ENCODE measurements at places on chromosomes 1 and 21.

DNA sequence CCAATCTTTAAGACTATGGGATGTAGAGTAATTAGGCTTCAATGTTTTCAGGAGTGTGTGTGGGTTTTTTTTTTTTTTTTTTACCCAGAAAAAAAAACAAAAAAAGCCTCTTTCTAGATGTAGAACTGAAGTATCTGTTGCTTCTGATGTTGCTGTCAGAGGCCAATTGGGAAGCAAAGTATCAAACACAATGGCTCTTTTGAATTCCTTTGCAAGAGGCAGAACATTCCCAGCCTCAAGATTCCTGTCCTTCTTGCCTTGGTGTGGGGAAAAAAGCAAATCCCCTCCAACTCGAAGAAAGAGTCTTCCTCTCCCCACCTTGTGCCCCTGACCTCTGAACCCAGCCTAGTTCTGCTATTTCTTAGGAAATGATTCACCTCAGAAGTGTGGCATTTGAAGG, 55.4 kb upstream of the LMO4 start:
- DNase-seq = no peak

DNA sequence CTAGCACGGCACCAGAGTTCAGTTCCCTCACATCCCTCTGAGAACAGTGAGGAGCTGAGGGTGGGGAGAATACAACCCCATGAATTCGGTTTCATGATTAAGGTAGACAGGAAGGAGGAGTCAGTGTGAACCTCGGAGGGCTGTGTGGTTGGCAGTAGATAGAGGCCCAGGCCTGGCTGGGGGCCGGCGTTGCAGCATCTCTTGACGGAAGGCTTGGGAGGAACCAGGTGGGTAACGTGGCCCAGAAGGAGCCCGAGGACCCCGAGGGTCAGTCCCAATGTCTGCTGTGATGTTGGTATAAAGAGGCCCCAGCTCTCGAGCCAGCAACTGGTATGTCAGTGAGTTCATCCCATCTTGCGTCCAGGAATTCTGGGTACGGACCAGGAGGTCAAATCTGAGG, 5.5 kb downstream of the PPOX start:
- no peak for DNase-seq

DNA sequence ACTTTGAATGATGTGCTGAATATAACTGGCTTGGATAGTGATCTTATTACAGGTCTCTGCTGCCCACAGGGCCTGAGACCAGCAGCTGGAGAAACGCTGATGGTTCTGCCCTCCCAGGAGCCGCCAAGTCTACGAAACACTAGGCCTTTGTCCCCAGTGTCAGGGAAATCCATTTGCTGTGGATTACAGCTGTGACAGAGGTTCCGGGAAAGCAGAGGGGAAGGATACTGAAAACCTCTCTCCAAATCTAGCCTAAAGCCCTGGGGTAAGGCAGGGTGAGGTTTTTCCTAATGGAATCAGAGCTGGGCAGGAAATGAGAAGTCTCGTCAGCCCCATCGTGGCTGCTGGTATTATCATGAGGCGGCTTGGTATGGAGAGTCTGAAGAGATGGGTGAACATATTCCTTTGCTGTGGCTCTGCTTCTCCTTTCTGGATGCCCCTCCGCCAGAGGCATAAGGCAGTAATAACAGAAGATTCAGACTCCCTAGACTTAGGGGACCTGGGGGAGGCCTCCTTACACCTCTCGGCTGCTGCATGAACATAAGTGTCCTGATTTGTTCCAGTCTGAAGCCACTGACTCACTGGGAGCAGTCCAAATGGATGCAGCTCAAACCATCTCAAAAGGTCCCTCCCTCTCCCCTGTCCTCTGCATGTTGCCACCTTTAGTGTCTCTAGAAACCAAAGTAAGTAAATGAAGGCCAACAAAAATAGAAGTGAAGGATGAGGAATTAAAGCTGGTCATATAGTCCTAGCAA, 48.1 kb downstream of the PHC2 start:
- no peak for DNase-seq

GRCh38 chr1:59805554-59805953, 9.2 kb upstream of the HOOK1 start:
- no peak for DNase-seq

- no peak for DNase-seq
Observed at GRCh38 chr1:3677484-3677883, 25.2 kb downstream of the TP73 start.

- DNase-seq = no peak
Observed at GRCh38 chr1:70290218-70290617, 64.3 kb downstream of the ANKRD13C start.

DNA sequence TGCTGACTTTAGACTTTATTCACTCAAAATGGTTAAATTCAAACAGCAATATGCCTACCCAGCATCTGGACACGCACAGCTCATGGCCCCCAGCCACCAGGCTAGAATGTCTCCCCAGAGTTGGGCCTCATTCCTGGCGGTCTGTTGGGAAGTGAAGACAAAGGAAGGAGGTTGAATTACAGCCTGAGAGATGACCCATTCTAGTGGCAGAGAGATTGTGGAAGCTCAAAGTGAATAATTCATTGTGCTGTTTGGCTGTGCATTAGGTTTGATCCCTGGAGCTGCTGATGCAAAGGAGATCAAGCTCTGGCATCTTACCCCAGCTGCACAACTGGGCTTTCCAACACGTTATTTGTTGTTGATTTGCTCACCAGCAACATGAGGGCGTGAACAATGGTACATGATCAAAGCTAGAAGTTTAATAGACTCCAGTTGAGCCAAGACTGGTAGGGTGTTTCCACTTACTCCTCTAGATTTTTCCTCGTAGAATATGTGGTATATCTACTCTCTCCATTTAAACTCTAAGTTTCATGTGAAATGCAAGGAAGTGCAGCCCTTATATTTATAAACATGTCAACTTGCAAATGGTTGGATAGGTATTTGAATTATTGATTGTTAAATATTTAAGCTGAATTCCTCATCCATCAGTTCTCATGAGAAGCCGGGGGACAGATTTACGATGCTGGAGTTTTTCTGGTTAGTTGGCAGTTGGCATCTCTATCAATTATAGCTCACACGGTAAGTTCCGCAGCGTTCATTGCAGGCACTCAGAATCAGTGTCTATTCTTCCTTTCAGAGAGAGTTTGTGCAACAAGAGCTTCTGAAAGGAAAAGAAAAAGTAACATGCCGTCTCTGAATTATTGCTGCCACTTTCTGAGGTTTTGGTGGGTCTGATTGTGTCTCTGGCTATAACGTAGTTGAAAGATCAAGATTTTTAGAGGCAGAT, 222.7 kb downstream of the TM2D1 start:
- DNase-seq = no peak

Measured in AG08395 (cell line).